ENCODE measurements at places on chromosomes 2 and 18.

DNA sequence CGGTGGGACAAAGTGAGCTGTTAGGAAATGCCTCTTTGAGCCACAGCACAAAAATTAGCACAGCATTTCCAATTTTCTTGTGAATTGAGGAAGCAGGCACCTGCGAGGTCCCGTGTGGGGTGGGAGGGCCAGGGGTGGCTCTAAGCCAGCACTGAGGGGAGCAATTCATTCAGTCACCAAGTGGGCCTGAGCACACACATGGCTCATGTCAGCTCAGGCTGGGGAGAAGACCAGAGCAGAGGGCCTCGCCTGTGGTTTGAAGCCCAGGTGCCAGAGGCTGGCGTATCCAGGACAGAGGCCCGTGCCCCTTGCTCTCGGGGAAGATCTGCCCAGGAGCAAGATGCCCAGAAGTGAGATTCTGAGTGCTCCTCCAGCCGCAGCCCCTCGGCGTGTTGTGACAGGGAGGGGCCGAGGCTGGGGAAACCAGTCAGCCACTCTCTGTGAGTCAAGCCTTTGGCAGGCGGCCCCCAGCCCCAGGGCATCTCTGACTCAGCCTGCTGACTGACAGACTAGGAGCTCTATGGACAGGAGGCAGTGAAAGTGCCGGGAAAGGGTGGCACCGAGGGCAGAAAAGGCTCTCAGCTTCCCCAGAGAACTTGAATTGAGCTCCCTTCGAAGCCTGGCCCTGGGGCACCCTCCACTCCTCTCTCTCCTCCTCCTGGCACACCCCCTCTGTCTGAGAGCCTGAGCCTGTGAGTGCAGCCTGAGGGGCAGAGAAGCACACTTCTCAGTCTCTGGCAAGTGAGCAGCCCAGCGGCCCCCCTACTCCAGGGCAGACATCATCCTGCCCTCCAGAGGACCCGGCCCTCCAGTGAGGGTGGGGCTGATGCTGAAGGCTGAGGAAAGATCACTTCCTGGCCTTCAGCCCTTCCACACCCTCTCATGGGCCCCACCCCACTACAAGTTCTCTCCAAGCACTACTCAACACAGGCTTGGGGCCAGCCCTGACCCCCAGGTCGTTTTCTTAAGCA lies 32.3 kb downstream of the CYP26B1 start:
- DNase-seq = no peak

GRCh38 chr18:51196118-51196810 lies 1.2 kb downstream of the MEX3C start:
- DNase-seq = peak; percentile 42

- no peak for DNase-seq
Observed at GRCh38 chr18:36903215-36903928, 74.4 kb downstream of the KIAA1328 start.

DNA sequence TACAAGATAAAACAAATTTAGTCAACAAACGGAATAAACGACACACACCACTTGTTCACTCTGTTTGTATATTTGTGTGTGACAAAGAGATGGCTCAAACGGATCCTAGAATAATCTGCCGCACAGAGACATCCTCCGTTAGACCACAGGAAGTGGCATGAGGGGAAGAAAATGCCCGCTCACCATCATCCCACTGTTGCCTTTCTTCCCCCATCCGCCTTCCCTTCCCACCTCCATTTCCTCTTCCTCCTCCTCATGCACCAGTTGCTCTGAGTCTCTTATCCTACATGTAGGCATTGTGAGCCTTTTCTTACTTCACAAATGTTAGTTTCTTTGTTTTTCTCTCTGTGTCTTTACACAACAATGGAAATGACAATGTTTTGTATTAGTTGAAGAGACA lies 228.5 kb upstream of the SMIM21 start:
- no peak for DNase-seq

DNA sequence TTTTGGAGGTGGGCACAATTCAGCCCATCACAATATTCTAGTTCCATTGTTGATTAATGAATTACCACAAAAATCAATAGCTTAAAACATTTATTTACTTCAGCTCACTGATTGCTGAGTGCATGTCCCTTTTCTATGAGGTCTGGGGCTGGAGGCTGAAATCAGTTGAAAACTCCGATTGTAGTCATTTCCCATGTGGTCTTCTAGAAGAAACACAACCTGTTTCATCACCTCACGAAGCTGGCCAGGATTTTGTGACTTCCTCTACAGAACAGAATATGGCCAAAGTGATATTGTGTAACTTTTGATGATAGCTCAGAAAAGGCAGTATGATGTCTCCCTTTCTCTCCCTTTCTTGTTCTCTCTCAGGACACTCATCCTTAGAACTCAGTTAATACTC lies 44.1 kb upstream of the CYRIA start:
- DNase-seq = no peak

DNA sequence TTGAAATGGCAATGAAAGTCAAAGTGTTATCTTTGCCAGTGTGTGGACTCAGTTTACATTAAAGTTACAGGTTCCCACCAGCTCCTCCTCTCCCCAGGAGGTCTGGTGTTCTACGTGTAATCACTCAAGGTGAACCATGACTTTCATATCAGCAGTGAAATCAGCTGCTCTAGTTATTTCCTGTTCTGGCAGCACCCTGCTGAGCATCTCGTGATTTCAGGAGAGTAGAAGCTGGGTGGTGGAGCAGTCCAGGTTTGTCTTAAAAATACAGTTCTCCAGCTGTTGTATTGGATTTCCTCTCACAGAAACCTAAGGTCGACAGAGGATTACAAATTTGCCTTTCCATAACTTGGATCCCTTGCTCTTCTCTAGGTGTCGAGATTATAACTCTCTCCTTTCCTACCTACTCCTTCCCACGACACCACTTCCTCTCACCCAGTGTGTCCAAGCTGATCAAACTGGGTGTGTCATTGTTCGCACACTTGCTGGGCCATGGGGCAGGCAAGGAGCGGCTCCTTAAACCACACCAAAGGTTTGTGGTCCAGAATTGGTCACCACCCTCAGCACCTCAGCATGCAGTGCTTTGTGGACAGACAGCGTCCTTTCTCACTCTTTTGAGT lies 13.0 kb upstream of the ARHGAP25 start:
- peak; percentile 62 for DNase-seq

DNA sequence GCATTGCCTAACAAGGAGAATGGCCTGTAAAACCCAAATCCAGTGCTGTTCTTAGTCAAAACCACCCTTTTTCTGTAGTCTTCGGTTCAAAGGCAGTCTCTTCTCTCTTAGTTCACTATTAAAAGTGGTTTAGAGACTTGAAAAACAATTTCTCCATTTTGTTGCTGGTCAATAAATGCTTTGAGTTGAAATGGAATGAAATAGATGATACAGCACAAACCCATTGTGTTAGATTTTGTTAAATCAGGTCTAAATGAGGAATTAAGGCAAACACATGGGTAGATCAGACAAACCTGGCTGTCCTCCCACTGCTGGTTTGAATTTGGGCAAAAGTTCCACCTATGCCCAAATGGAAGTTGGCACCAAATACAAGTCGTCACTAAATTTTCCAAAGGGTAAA lies 150.1 kb upstream of the SERTAD2 start:
- DNase-seq = no peak

DNA sequence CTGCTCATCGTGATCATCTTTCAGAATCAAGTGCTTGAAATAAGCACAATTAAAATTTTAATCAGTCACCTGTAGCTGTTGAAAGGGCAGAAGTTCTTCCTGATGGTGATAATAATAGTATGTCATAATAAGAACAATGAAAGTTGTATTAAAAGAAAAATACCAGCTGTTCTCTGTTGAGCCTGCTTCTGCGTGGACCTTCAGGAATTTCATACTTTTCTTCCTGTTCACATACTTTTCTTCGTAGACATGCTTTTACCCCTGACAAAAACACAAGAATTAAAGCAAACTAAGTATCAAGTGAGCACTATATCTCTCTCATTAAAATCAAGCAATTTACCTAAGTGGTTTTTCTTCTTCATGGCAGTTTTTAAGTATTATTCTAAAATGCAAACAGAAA lies 79.2 kb downstream of the BARD1 start:
- DNase-seq = no peak

DNA sequence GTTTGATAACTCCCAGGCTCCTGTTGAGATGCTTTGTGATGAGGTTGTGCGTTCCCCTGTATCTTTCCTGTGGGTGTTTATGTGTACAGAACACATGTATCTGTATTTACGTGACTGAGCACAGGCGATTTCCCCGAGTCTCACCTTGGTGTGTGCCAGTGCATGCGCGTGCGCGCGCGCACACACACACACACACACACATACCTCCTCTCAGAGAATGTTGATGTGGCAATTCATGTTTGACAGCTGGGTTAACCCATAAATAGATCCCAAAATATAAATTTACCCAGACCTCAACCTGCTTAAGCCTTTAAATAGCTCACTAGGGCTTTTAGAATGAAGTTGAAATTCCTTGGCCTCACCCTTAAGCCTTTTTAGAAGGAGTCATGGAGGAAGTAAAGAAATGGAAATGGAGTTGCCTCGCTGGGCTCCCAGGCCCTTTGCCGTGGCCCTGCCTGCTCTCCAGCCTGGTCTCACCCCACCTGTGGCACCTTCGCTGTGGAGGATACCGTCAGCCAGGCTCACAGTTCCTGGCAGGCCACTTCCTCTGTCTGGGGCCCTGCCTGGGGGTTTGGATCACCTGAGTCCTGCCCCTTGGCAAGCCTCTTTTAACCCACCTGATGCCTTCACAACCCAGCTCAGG lies 20.3 kb downstream of the AGAP1 start:
- DNase-seq = no peak

- DNase-seq = no peak
Observed at GRCh38 chr2:67379048-67379447, 18.1 kb upstream of the ETAA1 start.

GRCh38 chr2:170554278-170554955 lies 160.7 kb upstream of the SP5 start:
- no peak for DNase-seq

GRCh38 chr2:30177440-30177839 lies 30.6 kb downstream of the YPEL5 start:
- DNase-seq = no peak

GRCh38 chr18:23730857-23731256 lies 41.6 kb downstream of the LAMA3 start:
- no peak for DNase-seq

DNA sequence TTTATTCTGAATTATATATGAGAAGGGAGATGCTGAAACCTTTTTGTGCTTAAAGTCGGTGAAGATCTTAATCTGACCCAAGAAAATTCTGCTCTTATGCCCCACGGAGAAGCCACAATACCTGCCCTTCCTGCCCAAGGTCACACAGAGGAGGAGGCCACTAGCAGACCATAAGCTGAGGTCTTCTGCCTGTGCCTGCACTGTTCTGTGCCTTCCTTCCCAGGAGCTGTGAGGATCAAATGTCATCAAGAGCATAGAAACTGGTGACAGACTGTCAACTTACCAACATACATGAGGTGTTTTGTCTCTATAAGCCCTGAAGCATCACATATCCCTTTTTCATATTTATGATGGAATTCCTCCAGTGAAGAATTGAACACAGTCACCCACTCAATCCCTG lies 233.3 kb downstream of the C1D start:
- no peak for DNase-seq

- DNase-seq = no peak
Observed at GRCh38 chr2:13289310-13289709, 572.6 kb downstream of the TRIB2 start.

GRCh38 chr2:174224665-174225288 lies 23.6 kb downstream of the OLA1 start:
- no peak for DNase-seq

- no peak for DNase-seq
Observed at GRCh38 chr2:29223851-29224692, 108.9 kb downstream of the CLIP4 start.

- DNase-seq = peak; percentile 21
Observed at GRCh38 chr18:63409301-63409700, 13.0 kb downstream of the VPS4B start.

GRCh38 chr2:70979626-70980025 lies 1.2 kb downstream of the ANKRD53 start:
- DNase-seq = peak; percentile 3

GRCh38 chr2:234500394-234501006 lies 3.6 kb upstream of the ARL4C start:
- DNase-seq = peak; percentile 83

DNA sequence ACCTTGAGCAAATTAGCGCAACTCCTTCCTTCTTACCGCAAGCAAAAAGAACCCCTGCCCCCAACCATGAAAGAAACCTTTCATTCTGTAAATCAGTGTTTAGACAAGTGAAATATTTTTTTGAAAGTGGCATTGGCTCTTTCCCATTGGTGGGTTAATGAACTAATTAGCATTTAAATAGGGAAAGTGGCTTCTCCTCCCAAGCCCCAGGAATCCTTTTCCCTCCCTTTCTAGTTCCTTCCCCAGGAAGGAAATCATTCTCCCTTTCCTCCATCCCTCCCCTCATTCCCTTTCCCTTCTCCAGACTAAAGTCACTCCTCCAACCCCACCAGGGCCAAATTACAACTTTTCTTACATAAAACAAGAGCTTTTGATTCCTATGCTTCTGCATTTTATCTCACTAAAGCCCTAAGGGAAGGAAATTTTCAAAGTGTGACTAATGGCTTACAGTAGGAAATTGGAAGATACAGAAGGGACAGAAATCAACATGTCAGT lies 22.9 kb upstream of the TYMS start:
- no peak for DNase-seq

GRCh38 chr2:3641841-3642421 lies 16.1 kb upstream of the ALLC start:
- no peak for DNase-seq

GRCh38 chr2:110149330-110150220 lies 34.0 kb upstream of the MALL start:
- DNase-seq = no peak

DNA sequence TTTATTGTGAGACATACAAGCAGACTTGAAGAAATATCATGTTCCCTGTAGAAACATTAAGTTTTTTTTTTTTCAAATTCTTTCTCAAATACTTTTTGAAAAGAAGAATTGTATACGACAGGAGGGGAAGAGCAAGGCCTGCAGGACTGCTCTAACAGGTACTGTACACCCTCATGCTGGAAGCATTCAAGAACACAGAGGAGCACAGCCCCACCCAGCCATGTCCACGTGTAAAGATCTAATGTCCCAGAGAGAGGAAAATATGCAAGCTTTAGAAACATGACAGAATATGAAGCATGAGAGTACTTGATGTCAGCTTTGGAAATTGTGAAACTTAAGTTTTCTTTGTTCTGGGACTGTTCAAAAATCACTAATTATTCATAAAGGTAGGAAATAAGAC lies 191.6 kb downstream of the TTC32 start:
- DNase-seq = no peak

GRCh38 chr2:88450925-88451810 lies 1.3 kb downstream of the FOXI3 start:
- no peak for DNase-seq

DNA sequence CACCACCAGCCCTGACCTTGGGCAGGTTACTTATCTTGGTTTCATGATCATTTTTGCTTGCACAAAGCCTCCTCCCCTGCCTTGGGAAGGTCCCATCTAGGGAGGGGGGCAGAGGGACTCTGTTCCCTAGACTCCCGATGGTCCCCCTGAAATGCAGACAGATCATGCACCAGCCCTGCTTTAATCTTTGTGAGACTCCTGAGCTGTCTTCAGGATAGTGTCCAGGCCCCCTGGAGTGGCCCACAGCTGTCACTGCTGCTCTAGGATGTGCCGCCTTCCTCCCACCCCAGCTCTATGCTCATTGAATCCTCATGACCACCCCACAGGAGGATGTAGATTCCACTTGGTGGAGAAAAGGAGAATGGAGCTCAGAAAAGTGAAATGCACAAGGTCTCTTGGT lies 28.0 kb downstream of the PCARE start:
- no peak for DNase-seq

GRCh38 chr2:123002660-123003248 lies 1022.3 kb upstream of the CNTNAP5 start:
- no peak for DNase-seq
